Fibroblast of the conjunctiva (primary cell): ENCODE measurements at places on chromosomes 1 and 21.

DNA sequence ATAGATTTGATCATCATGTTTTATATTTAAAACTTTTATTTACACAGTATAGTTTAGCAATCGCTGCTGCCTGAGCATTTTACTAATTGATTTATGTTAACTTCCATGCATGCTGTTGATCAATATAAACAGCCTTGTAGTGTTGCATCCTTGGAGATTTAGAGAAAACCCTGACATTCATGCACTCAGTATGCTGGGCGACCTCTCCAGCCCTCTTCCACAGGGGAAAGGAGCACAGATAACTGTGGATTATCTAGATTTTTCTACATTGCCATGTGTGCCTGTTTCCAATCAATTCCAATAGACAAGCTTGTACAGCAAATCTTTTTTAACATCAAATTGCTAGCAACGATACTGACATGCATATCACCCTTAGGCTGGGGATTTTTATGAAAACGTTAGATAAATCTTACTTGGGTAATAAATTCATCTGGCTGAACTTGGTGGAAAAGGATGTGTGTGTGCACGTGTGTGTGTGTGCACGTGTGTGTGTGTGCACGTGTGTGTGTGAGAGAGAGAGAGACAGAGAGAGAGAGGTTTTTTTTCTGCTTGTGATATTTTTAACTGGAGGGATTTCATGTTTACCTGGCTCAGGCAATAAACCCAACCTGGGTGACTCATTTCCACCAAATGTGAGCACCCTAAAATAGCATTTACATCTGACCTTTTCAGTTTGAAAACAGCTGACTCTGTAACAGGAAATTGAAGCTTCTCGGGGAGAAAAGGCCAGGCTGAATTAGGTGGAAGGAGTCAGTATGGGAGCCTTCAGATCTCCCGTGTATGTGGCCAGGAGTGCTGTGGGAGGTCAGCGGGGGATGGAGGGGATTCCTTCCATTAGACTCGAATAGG lies 339.8 kb downstream of the PRDM2 start:
- DNase-seq: no peak

- DNase-seq: no peak
Observed at GRCh38 chr1:206508956-206509355, 1.6 kb downstream of the RASSF5 start.

- no peak for DNase-seq
Observed at GRCh38 chr1:84350550-84350949, 47.7 kb upstream of the DNASE2B start.

DNA sequence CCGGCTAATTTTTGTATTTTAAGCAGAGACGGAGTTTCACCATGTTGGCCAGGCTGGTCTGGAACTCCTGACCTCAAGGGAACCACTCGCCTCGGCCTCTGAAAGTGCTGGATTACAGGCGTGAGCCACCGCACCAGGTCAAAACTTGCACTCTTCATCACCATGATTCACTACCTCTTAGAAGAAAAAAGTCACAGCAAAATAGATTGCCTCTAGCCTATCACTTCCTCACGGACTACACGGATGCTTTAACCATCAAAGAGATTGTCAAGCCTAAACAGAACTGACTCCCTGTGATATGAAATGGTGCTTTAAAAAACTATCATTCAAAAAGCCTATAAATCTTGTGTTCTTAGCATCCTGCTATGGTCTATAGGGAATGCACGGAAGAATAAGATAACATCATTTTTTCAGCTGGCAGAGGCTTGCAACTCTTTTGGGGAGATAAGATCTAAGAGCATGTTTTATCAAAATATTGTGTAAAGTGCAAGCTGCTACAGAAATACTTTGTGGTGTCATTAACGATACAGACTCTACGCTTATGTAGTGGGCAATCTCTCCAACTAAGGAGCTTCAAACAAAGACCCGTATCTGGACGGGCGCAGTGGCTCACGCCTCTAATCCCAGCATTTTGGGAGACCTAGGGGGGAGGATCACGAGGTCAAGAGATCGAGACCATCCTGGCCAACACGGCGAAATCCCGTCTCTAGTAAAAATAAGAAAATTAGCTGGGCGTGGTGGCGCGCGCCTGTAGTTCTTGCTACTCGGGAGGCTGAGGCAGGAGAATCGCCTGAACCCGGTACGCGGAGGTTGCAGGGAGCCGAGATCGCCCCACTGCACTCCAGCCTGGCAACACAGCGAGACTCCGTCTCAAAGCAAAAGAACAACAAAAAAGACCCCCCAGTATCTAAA lies 966 bp downstream of the TFB2M start:
- no peak for DNase-seq

GRCh38 chr21:10430005-10430404 lies 91.4 kb upstream of the TPTE start:
- no peak for DNase-seq

GRCh38 chr1:37410815-37411214 lies 63.6 kb upstream of the ZC3H12A start:
- DNase-seq: no peak

GRCh38 chr1:18079941-18080735 lies 27.5 kb upstream of the IGSF21 start:
- no peak for DNase-seq

- DNase-seq: no peak
Observed at GRCh38 chr1:175553280-175553679, 190.1 kb downstream of the TNR start.

GRCh38 chr1:193412748-193413147 lies 226.3 kb upstream of the B3GALT2 start:
- no peak for DNase-seq

- DNase-seq: no peak
Observed at GRCh38 chr1:229121845-229122436, 149.0 kb upstream of the RAB4A start.

- no peak for DNase-seq
Observed at GRCh38 chr1:97082160-97082848, 360.7 kb downstream of the PTBP2 start.

- DNase-seq: no peak
Observed at GRCh38 chr1:109769330-109770078, 5.8 kb upstream of the EPS8L3 start.

- no peak for DNase-seq
Observed at GRCh38 chr1:6170742-6171201, 9.3 kb downstream of the CHD5 start.

- DNase-seq: no peak
Observed at GRCh38 chr1:17438318-17439249, 893 bp downstream of the RCC2 start.

DNA sequence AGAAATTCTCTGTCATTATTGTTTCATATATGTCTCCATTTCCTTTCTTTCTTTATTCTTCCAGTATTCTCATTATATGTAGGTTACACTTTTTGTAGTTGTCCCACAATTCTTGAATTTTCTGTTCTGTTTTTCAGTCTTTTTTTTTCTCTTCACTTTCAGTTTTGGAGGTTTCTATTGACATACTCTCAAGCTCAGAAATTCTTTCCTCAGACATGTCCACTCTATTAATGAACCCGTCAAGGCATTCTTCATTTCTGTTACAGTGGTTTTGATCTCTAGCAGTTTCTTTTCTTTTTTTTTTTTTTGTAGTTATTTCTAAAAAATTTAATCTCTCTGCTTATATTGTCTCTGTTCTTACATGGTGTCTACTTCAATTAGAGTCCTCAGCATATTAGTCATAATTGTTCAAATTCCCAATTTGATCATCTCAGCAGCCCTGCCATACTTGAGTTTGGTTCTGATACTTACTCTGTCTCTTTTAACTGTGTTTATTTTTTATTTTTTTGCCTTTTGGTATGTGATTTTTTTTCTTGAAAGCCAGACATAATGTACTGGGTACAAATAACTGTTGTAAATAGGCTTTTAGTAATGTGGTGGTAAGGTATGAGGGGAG lies 49.5 kb upstream of the KCNK2 start:
- no peak for DNase-seq

GRCh38 chr1:110787328-110788071 lies 85.4 kb upstream of the CD53 start:
- no peak for DNase-seq

- DNase-seq: no peak
Observed at GRCh38 chr1:59115865-59116264, 181.0 kb upstream of the FGGY start.

- no peak for DNase-seq
Observed at GRCh38 chr1:43622901-43623780, 26.8 kb upstream of the KDM4A start.

DNA sequence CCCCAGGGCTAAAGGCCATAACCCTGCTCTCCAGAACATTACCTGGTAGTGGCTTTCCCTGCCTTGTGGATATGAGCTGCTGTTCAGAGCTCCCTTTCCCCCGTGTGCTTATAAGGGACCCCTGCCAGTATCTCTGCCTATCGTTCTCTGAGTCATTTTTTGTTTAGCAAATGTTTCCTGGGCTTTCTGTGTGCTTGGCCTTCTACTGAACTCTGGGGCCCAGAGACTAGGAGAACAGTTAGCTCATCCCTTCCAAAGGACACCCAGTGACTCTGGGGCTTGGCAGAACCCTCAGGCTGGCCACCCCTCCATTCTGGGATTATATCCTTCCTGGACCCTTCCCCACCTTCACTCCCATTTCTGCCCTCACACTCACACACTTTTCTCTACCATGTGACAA lies 80.8 kb upstream of the POU3F1 start:
- no peak for DNase-seq

DNA sequence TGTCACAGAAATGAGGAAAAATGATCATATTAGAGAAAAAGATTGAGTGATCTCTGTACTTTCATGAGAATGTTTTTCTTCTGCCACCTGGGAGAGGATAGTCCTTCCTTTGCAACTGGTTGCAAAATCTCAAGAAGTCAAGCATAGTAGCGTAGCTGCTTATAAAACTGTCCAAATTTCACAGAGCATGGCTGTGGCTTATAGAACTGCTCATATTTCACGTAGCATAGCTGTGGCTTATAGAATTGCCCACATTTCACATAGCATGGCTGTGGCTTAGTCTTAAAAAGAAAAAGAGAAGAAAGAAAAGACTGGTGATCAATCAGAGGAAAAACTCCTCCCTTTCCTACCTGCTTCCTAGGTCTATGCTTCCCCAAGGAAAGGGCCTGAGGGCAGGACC lies 329.5 kb downstream of the SIPA1L2 start:
- DNase-seq: no peak

- DNase-seq: no peak
Observed at GRCh38 chr1:53957194-53957818, 11.2 kb downstream of the LRRC42 start.

- no peak for DNase-seq
Observed at GRCh38 chr1:30934613-30935012, 26.1 kb upstream of the SDC3 start.

- DNase-seq: no peak
Observed at GRCh38 chr1:17381161-17381560, 9.2 kb downstream of the PADI6 start.
